ENCODE measurements at places on chromosomes 11 and 22. TPM values are rescaled to one million over a fixed set of nuclear protein-coding genes. Genes with fewer than 3 reads are reported as not detected.

The HBG2 gene
- total RNA-seq, result not detected

The POU2AF2 gene
- not detected for total RNA-seq

The DGAT2 gene
- total RNA-seq, result 26.0 TPM

The CCDC15 gene
- total RNA-seq, result 2.9 TPM

The IGF2 gene
- total RNA-seq, result 56.5 TPM

The OR8D1 gene
- not detected for total RNA-seq

The PIH1D2 gene
- total RNA-seq, result 1.5 TPM

The VWCE gene
- total RNA-seq, result 3.4 TPM

The STK33 gene
- total RNA-seq, result 11.5 TPM

The IFITM1 gene
- 379 TPM for total RNA-seq

The ESAM gene
- 34.9 TPM for total RNA-seq

The SLCO2B1 gene
- 55.5 TPM for total RNA-seq

The GLB1L2 gene
- 2.0 TPM for total RNA-seq

The CDC42BPG gene
- 13.0 TPM for total RNA-seq

The OR56A1 gene
- total RNA-seq, result not detected

The KIAA1671 gene
- 54.0 TPM for total RNA-seq

The XNDC1N gene
- total RNA-seq, result 1.7 TPM

The MS4A15 gene
- total RNA-seq, result not detected

The PPFIA1 gene
- total RNA-seq, result 54.3 TPM

The LGALS12 gene
- 2.7 TPM for total RNA-seq

The NRGN gene
- 0.98 TPM for total RNA-seq

The TREH gene
- total RNA-seq, result 0.25 TPM

All from vagina (tissue), 2 donors.